Hematopoietic multipotent progenitor cell treated with erythropoietin and hydrocortisone succinate and interleukin-3 and kit ligand, for 15 days (in vitro differentiated cells): ENCODE measurements at places on chromosomes 16 and 17.

DNA sequence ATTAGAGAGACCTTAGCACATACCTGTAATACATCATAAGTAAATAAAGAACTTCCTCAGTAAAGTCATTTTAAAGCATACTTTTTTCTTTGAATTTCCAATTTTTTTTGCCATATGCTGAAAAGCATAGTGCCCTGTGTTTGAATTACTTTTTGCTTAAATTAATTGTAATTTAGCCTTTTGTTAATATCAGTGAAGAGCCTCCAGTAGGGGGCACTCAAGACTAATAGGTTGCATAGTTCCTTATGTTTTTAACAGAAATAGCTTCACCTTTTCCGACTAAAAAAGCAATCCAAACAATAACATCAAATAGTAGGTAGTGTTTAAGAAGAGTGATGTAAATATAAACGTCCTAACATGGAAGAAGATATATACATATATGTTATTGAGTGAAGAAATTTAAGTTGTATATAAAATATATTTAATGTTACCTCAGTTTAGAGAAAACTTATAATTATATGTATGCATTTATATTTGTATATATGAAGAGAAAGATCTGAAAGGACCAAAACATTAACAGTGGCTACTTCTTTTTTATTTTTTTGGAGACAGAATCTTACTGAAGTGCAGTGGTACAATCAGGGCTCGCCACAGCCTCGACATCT is 18.6 kb downstream of the RAD51C start:
- DNase-seq: peak; percentile 69

DNA sequence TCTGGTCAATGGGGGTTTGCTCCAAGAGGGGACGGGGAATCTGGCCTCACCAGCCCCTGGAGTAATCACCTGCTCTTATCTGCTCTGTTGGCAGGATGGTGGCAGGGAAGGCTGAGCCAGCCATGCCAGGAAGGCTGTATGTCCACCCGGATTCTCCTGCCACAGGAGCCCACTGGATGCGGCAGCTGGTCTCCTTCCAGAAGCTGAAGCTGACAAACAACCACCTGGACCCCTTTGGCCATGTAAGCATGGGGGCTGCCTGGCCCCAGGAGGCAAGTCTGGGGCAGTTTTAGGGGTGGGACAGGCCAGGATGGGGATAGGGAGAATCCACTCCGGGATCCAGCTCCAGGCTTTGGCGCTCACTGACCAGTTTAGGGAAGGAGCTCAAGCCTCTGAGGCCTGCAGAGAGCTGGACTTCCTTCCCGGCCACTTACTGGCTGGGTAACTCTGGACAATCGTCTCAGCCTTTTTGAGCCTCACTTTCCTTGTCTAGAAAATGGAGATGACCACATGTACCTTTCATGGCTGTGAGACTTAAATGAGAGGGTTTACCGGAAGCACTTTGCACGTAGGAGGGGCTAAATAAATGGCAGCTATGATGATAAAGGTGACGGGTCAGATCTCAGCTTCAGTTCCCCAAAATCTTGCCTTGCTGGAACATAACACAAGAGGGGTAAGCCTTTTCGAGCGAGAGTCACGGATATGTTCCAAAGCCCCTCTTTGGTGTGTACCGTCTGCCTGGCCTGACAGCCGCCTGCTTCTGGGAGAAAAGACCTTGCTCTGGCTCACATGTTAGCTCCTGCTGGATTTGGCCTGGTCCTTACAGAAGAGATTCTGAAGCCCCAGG is 15.4 kb downstream of the TBX4 start:
- DNase-seq: no peak

- DNase-seq: no peak
These were observed 11.5 kb upstream of the IL34 start for GRCh38 chr16:70634861-70635260.

DNA sequence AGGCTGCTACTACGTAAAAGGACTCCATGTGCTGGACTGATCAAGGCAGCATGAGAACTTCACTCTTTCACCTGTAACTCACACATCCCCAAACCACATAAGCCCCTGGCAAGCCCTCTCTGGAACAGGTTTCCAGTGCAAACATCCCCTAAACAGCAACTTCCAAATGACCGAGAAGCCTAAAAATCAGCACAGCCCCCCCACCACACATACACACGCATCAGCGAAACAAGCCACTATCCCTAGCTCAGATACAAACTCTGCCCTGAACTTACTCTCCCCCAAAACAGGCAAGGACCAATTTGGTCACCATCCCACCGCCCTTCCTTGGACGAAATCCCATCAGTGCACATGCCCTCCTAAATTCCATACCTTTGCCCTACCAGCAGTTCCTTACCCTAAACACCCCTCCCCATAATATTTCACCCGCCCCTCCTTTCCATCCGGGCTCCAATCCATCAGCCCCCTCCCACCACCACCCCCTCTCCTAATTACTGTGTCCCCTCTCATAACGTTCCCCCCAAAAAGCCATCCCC is 735 bp downstream of the LSM12 start:
- peak; percentile 20 for DNase-seq

- DNase-seq: no peak
These were observed 902 bp upstream of the SPATA32 start for GRCh38 chr17:45262516-45263476.

DNA sequence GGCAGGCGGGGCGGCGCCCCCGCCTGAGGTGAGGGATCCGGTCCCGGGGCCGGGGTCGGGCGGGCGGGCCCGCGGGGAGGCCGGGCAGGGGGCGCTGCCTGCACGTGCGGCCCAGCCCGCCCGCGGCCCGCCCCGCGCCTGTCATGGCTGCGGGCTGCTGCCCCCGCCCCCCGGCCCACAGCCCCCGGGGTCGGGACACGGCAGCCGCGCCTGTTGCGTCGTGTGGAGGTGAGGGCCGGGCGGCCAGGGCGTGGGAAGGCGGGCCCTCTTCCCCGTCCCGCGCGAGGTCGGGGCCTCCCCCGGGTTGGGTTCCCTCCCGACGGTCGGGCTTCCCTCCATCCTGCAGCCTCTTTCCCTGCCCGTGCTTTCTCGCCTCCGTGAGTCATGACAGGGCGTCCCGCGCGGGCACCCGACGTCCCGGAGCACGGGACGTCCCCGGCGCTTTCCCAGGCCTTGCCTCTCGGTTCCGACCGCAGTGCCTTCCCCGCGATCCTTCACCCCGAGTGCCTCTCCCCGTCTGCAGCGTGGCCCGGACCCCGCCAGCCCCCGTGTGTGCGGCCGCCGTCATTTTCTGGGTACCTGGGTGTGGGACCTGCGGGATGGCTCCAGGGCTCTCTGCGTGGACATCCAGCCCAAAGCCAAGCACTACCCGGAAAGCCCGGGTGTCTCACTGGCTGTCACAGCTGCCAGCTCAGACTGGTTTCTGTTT is 76.7 kb downstream of the CHD9 start:
- peak; percentile 50 for DNase-seq

GRCh38 chr16:19919142-19919541 is 34.5 kb upstream of the GPRC5B start:
- DNase-seq: no peak

DNA sequence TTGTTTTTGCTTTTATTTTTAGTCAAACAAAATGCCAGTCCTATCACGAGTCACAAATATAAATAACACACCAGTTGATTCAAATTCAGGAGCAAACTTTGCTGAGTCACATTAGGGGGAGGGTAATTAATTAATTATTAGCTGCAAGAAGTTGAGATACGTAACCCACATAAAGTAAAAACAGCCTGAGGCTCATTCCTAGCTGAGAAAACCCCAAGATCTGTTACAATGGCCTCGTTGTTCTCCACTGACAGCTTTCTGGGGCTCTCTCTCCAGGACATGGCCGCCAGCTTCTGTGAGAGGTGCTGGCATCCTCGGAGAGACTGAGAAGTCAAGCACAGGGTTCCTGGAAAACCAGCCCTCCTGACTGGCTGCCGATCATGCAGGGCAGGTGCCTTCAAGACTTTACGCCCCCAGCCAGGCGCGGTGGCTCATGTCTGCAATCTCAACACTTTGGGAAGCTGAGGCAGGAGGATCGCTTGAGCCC is 11.1 kb downstream of the RAB40B start:
- DNase-seq: no peak

DNA sequence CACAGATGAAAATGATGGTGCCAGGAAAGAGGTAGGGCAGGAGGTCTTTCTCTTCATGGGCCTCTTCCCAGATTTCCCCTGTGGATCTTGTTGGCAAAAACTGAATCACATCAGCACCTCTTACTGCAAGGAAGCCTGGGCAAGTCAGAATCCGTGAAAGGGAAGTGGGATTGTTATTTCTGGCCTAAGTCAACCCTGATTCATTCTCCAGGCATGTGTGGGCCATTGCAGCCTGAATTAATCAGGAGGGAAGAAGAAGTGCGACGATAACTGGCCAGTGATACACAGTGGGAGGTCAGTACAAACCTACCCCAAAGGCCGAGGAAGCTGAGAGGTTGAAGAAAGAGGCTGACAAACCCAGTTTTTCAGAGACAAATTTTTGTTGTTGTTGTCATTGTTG is 17.9 kb upstream of the NSMCE1 start:
- DNase-seq: no peak

DNA sequence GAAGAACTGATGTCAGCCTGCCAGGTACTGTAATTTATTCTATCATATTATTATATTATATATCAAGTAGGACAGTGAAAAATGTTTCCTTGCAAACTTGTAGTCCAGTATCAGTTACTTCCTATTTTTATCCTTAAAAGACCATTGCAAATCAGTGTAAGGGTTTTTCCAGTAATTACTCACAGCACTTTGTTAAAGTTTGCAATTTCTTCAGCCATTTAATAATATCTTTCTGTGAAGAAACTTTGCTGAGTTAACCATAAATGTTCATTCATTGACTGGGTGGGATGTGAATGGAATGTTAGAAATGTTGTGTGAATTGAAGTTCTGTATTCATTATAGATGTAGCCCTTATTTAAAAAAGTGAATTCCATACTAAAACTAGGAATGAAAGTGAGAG is 26.7 kb downstream of the HAPSTR1 start:
- no peak for DNase-seq

GRCh38 chr17:28306954-28307401 is 12.0 kb upstream of the TMEM97 start:
- no peak for DNase-seq

DNA sequence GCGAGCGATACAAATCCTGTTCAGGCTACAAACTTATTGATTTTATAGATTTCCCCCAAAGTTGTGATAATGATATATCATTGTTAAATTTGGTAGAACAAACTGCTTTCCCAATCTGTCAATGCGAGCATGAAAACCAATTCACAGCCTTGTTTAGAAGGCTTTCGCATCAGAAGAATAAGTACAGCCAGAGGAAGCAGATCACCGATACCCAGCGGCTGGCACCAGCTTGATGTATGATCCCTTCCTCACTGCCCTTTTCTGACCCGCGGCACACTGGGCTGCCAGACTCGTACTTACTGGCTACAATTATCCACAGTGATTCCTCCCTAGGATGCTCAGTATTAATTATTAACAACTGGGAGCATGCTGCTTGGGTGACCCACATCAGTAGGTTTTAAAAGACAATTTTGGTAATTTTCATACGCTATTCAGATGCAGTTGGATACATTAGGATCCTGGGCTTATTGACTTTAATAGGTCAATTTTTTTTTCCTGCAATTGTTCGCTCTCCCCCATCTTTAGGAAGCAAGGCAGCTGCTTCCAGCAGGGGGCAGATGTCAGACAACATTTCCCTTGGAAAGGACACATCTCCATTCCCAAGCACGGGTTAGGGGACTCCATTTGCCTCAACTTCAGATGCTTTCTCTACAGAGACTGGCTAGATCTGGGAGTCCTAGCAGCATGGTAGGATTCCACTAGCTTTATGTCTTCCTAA is 582.7 kb upstream of the PSMD7 start:
- DNase-seq: no peak

DNA sequence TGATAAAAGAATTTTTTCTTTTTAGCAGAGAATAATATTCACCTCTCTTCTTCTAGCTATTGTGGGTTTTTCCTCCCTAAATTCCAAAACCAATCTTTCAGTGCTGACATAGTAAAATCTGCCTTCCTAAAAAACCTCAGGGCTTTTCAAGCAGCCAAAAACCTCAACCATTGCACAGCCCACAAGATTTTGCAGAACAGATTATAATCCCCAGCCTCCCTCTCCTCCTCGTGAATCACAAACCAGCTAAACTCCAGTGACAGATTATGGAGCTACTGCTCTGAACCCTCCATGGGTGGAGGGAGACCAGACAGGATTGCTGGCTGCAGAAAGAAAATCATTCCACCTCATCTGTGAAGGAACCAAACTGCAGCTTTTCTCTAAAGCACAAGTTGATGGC is 341.6 kb downstream of the SOX9 start:
- no peak for DNase-seq

DNA sequence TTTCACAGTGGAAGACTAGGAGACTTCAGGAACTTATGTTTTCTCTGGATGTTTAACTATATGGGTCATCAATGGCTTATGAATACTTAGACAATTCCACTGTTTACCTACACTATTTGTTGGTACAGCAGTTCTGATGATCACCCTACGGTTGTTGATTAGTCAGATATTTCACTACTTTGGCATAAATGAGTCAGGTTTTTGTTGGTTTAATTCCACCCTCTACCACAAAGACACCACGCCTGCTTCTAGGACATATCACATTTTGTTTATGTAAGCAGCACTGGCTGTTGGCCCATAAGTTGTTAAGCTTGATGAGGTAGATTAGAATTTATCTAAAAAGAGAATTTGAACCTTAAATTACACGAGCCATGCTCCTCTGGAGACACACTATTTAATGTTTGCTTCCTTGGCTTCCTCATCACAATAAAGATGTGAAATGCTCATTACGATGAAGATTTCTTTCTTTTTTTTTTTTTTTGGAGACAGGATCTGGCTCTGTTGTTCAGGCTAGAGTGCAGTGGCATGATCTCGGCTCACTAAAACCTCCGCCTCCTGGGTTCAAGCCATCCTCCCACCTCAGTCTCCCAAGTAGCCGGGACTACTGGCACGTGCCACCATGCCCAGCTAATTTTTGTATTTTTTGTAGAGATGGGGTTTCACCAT is 4.3 kb downstream of the GDE1 start:
- DNase-seq: peak; percentile 75

- no peak for DNase-seq
These were observed 25.4 kb downstream of the PELP1 start for GRCh38 chr17:4678448-4679026.

DNA sequence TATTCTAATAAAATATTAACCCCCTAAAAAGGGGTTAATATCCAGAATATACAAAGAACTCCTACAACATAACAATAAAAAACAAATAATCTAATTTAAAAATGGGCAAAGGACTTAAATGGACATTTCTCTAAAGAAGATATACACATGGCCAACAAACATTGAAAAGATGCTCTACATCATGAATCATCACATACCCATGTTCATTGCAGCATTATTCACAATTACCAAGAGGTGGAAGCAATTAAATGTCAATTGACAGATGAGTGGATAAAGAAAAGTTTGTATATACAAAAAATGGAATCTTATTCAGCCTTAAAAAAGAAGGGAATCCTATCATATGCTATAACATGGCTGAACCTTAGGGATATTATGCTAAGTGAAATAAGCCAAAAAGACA is 36.8 kb downstream of the CPD start:
- DNase-seq: no peak

DNA sequence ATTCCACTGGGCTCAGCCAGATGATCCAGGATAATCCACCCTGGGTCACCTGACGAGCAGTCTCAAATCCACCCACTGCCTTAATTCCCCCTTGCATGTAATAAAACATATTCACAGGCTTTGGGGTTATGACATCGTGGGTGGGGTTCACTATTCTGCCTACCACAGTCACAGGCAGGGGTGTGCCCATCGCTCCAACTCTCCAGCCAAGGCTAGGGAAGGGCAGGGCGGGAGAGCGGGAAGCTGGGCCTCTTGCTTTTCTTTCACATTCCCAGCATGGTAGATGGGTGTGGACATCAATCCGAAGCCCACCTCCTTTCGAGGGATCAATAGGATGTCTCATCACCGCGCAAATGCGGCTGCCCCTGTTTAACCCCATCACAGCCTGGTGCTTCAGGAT is 12.7 kb upstream of the CD300LD start:
- no peak for DNase-seq

GRCh38 chr16:89371968-89372634 is 118.3 kb downstream of the ANKRD11 start:
- no peak for DNase-seq
